Activated B cell treated with CpG ODN at 0.5 μM for 24 hours (primary cell): ENCODE measurements at places on chromosomes 7 and 10. TPM values are rescaled to one million over a fixed set of nuclear protein-coding genes. Genes with fewer than 3 reads are reported as not detected.

DNA sequence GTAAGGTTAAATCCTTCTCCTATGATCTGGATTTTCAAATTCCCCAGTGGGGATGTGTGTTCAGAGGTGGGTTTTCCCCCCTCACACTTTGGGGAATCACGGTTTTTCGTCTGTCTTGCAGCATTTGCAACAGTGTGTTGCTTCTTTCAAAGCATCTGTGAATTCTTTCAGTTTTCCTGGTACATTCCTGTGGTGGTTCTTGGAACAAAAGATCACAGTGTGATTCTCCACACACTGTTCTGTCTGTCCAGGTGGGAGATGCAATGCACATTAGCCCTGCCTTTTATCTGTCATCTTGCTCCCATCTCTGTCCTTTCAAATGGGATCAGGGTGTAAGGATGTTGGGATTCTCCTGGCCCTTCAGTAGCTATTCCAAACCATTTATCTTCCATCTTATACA is 11.8 kb downstream of the AGK start:
- no peak overlapping the region for H3K4me3 ChIP-seq
- H3K4me1 ChIP-seq: peaks cover 11% of the 10 kb centered on the region
- no peaks in the 10 kb centered on the region for H3K27me3 ChIP-seq
- H3K36me3 ChIP-seq: peaks cover 90% of the 10 kb centered on the region
- DNase-seq: no peak

- no peaks in the 10 kb centered on the region for H3K27me3 ChIP-seq
- H3K27ac ChIP-seq: no peak overlapping the region
- DNase-seq: no peak
- H3K36me3 ChIP-seq: no peaks in the 10 kb centered on the region
Observed at GRCh38 chr10:62707810-62708209, 96.7 kb upstream of the ADO start.

DNA sequence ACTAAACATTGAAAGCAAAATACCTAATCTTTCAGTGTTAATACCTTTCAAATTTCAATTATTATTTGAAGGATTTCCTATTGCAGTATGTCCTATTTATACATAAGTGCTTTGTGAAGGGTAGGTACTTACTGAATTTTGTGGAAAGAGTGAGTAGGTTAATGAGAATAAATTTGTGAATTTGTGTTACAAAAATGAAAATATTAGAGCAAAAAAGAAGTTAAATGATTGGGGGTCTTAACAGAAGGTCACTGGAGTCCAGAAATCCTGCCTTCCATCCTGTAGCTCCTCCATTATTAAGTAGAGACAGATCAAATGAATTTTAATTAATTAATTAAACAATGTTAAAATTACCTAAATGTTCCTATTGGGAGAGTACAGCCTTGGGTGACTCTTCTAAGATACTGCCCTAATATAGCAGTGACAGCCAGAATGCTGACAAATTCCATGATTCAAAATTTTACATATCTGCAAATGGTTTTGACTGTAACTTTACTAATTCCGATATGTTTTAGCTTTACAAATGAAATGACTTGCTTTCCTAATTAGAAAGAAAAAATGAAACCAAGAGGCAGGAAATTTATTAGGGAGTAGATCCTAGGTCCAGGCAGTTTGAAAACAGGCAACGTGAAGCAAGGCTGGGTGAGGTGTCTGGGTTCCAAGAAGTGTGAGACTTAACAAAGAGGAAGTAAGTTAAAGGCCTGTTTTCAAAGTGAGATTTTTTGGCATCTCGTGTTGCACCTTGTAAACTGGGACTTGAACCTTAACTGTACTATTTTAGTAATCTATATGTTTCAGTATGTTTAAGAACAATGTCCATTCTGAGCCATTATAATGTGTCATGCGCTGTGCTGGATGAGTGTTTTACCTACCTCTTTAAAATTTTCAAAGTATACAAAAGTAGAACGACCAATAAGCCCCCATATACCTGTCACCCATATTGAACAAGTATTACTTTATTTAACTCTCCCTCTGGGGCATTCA is 1.5 kb downstream of the PIK3CG start:
- H3K36me3 ChIP-seq: peaks cover 54% of the 10 kb centered on the region
- H3K4me3 ChIP-seq: peak overlapping the region; percentile 91
- no peak for DNase-seq
- no peaks in the 10 kb centered on the region for H3K27me3 ChIP-seq

DNA sequence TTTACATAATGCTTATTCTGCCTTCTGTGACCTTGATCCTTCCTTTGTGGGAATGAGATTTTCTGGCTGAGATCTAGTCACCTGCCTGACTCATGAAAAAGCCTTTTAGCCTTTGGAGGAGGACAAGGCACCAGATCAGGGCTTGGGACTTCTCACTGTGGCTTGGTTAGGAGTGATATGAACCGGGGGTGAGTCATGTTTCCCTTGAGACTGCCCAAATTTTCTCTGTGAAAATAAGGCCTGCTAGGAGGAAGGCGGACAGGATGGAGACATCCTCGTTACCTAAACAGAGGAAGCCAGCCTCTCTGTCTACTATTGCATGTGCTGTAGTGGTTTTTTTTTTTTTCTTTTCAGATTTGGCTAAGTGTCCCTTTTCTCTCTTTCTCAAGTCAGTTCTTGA is 57.8 kb downstream of the EVX1 start:
- peaks cover 22% of the 10 kb centered on the region for H3K27me3 ChIP-seq
- DNase-seq: no peak
- no peaks in the 10 kb centered on the region for H3K4me1 ChIP-seq
- no peaks in the 10 kb centered on the region for H3K36me3 ChIP-seq

SERPINE1 gene
- total RNA-seq: not detected in 2 replicates

DGKB gene
- not detected in 2 replicates for total RNA-seq

- DNase-seq: no peak
- no peak overlapping the region for H3K4me3 ChIP-seq
- H3K36me3 ChIP-seq: no peaks in the 10 kb centered on the region
- H3K4me1 ChIP-seq: peaks cover 15% of the 10 kb centered on the region
- peaks cover 26% of the 10 kb centered on the region for H3K27me3 ChIP-seq
- no peak overlapping the region for H3K27ac ChIP-seq
Observed at GRCh38 chr10:93485690-93486089, 3.6 kb upstream of the MYOF start.

DNA sequence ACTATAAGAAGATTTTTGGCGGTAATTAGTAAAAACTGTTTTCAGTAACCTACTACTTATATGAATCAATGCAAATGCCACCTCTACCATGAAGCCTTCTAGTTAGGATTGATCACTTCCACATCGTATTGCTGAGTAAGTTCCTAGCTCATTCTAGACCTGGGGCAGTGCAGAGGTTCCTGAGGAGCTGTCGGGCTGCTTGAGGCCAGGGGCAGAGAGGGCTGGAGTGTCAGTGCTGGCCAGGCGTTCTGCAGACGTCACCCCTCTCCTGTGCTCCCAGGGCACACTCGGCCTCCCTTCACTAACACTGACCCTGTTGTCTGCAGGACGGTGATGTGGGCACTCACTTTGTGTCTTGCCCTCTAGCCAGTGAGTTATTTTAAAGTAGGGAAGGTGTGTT is 275.7 kb downstream of the CELF2 start:
- H3K36me3 ChIP-seq: peaks cover 97% of the 10 kb centered on the region
- peak overlapping the region; percentile 24 for H3K27ac ChIP-seq
- DNase-seq: no peak
- H3K4me3 ChIP-seq: no peak overlapping the region
- no peaks in the 10 kb centered on the region for H3K4me1 ChIP-seq

DNA sequence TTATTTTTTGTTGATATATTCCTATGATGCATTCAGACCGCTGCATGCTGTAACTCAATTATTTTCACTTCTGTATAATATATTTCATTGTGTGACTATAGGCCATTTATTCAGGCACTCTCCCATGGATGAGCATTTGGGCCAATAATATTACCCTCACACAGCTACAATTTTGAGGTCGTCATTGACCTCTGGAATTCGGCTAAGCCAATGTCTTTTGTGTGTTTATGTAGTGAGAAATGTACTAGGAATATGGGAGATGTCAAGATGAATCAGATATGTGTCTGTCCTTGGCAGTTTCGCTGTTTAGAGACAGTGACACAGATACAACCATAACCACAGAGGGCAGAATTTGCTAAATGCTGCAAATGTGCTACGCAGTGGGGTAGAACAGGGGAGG is 474.2 kb downstream of the ADRA2A start:
- no peak overlapping the region for H3K27ac ChIP-seq
- H3K27me3 ChIP-seq: no peaks in the 10 kb centered on the region
- no peaks in the 10 kb centered on the region for H3K36me3 ChIP-seq
- H3K4me3 ChIP-seq: no peak overlapping the region
- no peak for DNase-seq

- no peak for DNase-seq
- H3K4me3 ChIP-seq: no peak overlapping the region
Observed at GRCh38 chr10:128950159-128950915, 516.7 kb upstream of the MGMT start.

GRCh38 chr7:107309296-107309695 is 140.5 kb downstream of the HBP1 start:
- no peak overlapping the region for H3K4me3 ChIP-seq
- peaks cover 23% of the 10 kb centered on the region for H3K36me3 ChIP-seq
- H3K27ac ChIP-seq: no peak overlapping the region

SYT15B gene
- 0.12 TPM in 1 of 2 replicates, not detected in the other for total RNA-seq

GHRHR gene
- not detected in 2 replicates for total RNA-seq

VSTM2A gene
- total RNA-seq: not detected in 2 replicates

STEAP1 gene
- total RNA-seq: 0.80 and 0.86 TPM in 2 replicates

GRCh38 chr10:1625731-1626130 is 111.6 kb downstream of the ADARB2 start:
- no peak overlapping the region for H3K27ac ChIP-seq
- H3K4me1 ChIP-seq: peaks cover 7% of the 10 kb centered on the region
- H3K27me3 ChIP-seq: peaks cover 5% of the 10 kb centered on the region
- no peaks in the 10 kb centered on the region for H3K36me3 ChIP-seq
- no peak overlapping the region for H3K4me3 ChIP-seq

GRCh38 chr7:53531-53930 is 138.8 kb upstream of the FAM20C start:
- H3K27ac ChIP-seq: no peak overlapping the region
- H3K4me1 ChIP-seq: no peaks in the 10 kb centered on the region
- no peaks in the 10 kb centered on the region for H3K36me3 ChIP-seq
- H3K4me3 ChIP-seq: no peak overlapping the region
- no peak for DNase-seq

ANKRD61 gene
- not detected in 2 replicates for total RNA-seq

DNA sequence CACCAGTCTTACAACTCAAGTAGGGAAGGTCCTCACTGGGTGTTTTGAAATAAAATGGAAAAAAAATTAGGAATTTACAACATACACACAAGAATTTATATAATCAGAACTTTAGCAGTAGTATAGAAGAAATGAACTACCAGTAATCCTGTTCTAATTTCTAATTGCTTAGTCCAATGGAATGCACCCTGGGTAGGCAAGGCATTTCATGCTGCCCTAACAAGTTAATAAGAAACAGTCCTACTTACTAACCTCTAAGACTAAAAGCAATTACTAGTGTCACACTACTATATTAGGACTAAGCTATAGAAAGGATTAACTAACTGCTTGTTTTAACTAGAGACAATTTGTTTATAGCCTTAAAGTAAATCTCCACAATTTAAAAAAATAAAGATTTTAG is 158.1 kb downstream of the BTAF1 start:
- no peak for DNase-seq
- peaks cover 4% of the 10 kb centered on the region for H3K4me1 ChIP-seq
- H3K4me3 ChIP-seq: no peak overlapping the region
- no peak overlapping the region for H3K27ac ChIP-seq
- no peaks in the 10 kb centered on the region for H3K27me3 ChIP-seq
- H3K36me3 ChIP-seq: peaks cover 37% of the 10 kb centered on the region

DNA sequence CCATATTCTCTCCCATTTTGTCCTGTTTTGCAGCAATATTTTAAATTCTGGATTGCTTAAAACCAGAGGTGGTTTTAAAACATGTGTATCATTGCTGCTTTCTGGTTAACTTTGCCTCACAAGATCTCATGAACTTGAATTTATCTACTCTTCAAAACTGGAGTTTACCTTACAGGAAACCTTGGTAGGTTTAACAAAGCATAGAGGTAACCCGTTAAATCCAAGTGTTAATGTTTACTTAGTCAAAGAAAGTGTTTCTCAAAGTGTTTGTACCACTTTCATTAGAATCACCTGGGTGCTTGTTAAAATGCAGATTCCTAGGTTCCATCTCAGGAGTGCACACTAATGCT is 44.0 kb upstream of the VDAC2 start:
- no peaks in the 10 kb centered on the region for H3K27me3 ChIP-seq
- peaks cover 53% of the 10 kb centered on the region for H3K36me3 ChIP-seq
- H3K27ac ChIP-seq: no peak overlapping the region

SLC4A2 gene
- 69.1 and 72.5 TPM in 2 replicates for total RNA-seq

DNA sequence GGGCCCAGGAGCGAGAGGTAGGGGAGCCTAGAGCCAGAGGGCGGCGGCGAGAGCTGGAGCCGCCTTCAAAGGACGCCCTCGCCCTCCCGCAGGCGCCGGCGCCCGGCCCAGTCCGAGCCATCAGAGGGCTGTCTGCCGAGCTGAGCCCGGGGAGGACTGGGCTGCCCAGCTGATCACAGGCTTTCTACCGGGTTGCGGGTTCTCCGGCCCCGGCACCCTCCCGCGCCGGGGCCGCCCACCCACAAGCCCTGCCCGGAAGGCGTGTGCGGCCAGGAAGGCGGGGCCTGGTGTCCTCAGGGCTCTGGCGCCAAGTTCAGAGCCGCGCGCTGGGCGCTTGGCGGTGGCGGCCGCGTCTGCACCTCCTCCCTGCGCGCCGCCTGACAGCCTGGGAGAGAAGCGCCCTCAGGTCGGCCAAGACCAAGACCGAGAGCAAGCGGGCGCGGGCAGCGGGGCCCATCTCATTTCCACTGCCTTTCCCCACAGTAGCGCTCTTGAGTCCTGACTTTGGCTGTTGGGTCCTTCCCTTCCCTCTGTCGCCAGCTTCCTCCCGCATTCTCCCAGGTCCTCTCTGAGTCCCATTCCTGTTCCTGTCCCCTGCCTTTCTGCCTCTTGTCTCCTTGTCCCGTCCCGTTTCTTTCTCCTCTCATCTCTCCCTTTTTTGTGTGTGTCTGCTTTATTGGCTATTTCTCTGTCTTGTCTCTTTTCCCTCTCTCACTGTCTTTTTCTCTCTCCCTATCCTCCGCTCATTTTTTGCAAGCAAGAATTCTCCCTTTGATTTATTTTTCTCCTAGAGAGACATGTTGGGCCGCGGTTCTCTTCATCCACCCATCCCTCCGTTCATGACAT is 60.6 kb upstream of the MSMB start:
- H3K4me1 ChIP-seq: peaks cover 12% of the 10 kb centered on the region
- H3K27ac ChIP-seq: no peak overlapping the region
- no peaks in the 10 kb centered on the region for H3K36me3 ChIP-seq
- peaks cover 11% of the 10 kb centered on the region for H3K27me3 ChIP-seq
- peak overlapping the region; percentile 84 for H3K4me3 ChIP-seq

FAM25G gene
- total RNA-seq: 1.2 TPM in 1 of 2 replicates, not detected in the other

HSPA12A gene
- 4.0 and 5.1 TPM in 2 replicates for total RNA-seq
